ENCODE measurements at places on chromosomes 12 and 14.

DNA sequence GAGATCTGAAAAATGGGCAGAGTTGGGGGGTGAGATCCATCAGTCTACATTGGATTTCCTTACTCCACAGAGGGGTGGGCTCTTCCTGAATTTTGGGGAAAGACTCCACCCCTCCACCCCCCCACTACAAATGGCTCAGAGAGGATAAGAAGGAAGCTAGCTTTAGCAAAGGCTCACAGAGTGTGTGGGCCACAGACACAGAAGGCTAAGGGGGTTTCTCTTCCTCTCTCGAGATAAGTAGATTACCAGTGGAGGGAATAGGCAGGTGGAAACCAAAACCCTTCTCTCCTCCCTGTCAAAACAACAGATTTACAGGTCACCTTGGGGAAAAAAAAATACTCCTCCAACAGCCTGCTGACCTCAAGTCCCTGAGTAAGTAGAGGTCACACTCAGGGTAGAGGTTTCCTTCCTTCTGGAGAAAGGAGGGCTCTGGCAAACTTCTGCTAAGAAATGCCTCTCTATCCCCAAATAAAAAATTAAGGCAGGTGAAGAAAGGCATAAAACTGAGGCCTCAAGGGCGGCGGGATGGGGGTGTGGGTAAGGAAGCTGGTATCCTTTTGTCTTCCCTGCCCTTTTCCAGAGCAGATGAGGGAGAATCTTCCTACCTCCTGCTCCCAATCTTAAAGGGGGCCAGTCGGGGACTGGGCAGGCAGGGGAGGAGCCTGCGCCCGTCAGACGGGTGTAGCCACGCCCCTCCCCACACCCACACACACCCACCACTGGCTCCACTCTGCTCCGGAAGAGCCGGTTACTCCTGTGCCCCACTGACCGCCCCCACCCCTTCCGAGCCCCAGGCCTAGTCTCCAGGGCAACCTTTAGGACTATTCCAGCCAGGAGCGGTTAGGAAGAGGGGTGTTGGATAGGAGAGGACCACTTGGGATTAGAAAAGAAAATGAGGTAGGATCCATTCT is 1.9 kb upstream of the BAZ2A start:
- peak; percentile 65 for DNase-seq

- no peak for DNase-seq
Measured at GRCh38 chr12:124784871-124785572, 78.6 kb downstream of the SCARB1 start.

- DNase-seq = no peak
Measured at GRCh38 chr12:75170640-75171185, 38.9 kb downstream of the KCNC2 start.

- no peak for DNase-seq
Measured at GRCh38 chr12:102169922-102170621, 27.6 kb downstream of the PMCH start.

DNA sequence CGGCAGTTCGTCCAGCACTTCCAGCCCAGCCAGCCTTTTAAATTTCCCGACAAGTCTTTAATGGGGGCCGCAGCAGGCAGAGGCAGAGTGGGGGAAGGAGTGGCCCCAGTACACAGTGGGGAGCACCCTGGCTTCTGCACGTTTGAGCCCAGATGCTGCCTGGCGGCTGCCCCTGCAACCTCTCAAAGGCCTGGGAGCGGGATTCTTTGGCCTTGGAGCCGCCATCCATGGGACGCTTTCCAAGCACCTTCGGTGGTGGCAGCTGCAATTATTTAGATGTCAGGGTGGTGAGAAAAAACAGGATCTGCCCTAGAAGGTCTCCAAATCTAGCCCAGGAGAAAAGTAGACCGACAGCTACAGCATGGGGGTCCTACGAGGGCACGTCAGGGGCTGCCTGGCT is 46.0 kb downstream of the FAM222A start:
- no peak for DNase-seq

- peak; percentile 56 for DNase-seq
Measured at GRCh38 chr14:61511558-61511948, 183.8 kb upstream of the HIF1A start.

GRCh38 chr12:88570103-88570502 is 10.2 kb downstream of the KITLG start:
- DNase-seq = no peak

- DNase-seq = no peak
Measured at GRCh38 chr14:100142073-100143040, 17.1 kb downstream of the DEGS2 start.

- DNase-seq = no peak
Measured at GRCh38 chr12:76698316-76698715, 65.6 kb upstream of the ZDHHC17 start.

DNA sequence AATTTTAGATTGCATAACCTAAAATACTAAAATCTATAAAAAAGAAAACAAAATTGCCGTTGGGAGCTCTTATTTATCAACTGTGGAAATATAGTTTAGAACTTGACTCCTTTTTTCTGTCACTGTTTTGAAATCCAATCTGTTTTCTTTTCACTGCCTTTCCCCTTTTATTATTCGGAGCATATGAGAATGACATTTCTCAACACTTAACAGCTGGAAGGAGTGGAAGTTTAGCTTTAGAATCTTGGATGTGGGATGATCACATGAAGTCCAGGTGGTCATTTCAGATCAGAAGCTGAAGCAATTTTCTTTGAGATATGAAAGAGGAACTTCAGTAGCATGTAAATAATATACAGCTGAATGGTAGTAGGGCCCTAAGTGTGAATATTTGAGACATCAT is 16.7 kb downstream of the TRHDE start:
- DNase-seq = no peak

GRCh38 chr14:69860221-69860620 is 19.0 kb upstream of the SMOC1 start:
- no peak for DNase-seq

DNA sequence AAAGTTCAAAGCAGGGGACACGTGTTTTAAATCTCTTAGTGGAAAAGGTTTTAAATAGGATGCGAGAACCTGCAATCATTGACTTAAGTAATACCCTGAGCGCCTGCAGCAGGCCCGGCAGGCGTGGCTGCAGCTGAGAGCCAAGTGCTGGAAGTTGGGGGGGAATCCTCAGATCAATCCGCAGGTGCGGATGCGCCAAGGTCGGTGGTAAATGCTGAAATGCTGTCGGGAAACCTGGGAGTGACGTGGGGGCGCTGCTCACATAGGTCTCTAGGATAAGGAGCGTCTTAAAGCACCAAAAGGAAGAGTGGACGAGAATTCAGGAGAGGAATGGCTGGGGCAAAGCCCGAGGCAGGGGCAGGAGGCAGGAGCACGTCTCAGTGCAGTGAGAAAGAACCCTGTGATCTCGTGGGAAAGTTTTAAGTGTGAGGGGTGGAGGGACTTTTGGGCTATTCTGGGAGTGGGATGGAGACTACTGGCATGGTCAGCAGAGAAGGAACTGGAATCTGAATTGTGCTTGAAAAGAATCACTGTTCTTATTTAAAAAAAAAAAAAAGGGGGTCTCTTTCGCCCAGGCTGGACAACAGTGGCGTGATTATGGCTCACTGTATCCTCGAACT is 883 bp upstream of the CDCA4 start:
- peak; percentile 53 for DNase-seq

GRCh38 chr14:50812856-50813543 is 18.0 kb downstream of the NIN start:
- DNase-seq = no peak

- DNase-seq = no peak
Measured at GRCh38 chr14:81751198-81751597, 217.5 kb upstream of the SEL1L start.

DNA sequence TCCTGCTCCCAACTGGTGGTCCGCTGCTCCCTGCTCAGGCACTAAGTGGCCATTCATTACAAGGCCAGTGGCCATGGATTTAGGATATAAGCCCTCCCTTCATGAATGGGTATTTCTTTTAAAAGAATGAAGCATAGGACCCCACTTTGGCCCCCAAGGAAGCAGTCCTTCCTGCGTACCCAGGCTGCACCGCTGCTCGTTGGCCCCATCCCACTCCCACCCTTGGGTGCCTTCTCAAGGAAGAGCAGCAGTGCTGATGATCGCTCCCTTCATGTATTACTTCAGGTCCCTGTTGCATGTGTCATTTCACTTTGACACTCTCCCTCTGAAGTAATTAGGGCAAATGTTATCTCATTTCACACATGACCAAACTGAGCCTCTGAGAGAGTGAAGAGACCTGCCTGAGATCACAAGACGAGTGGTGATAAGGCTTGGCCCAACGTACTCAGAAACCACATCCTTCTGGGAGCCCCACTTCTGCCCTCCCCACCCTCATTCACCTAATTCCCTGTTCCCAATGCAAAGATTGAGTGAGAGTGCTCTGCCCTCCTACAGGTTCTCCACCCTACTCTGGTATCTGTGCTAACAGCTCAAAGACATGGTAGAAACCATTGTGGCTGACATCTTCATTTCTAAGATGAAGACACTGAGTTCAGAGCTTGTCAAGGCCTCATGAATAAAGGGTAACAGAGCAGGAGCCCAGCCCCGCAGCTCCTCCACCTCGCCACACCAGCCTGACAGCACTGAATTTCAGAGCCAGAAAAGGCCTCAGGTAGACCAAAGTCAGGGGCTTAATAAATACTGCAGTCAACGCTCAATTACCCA is 10.3 kb upstream of the KRT2 start:
- no peak for DNase-seq

DNA sequence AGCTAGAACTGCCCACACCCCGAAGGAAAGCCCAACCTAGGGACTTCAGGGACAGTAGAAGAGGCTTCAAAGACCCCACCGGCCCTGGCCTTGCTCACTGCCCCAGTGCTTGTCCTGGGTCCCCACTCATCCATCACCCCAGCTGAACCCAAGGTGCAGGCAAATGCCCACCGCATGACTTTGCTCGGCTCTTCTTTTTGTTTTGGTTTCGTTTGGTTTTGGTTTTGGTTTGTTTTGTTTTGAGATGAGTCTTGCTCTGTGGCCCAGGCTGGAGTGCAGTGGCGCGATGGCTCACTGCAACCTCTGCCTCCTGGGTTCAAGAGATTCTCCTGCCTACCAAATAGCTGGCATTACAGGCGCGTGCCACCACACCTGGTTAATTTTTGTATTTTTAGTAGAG is 9.0 kb downstream of the CCDC85C start:
- peak; percentile 37 for DNase-seq

- no peak for DNase-seq
Measured at GRCh38 chr12:69338936-69339335, 9.2 kb upstream of the LYZ start.

GRCh38 chr12:92802906-92803305 is 100.1 kb downstream of the PLEKHG7 start:
- DNase-seq = no peak

- DNase-seq = no peak
Measured at GRCh38 chr12:110680032-110680431, 8.9 kb downstream of the HVCN1 start.

DNA sequence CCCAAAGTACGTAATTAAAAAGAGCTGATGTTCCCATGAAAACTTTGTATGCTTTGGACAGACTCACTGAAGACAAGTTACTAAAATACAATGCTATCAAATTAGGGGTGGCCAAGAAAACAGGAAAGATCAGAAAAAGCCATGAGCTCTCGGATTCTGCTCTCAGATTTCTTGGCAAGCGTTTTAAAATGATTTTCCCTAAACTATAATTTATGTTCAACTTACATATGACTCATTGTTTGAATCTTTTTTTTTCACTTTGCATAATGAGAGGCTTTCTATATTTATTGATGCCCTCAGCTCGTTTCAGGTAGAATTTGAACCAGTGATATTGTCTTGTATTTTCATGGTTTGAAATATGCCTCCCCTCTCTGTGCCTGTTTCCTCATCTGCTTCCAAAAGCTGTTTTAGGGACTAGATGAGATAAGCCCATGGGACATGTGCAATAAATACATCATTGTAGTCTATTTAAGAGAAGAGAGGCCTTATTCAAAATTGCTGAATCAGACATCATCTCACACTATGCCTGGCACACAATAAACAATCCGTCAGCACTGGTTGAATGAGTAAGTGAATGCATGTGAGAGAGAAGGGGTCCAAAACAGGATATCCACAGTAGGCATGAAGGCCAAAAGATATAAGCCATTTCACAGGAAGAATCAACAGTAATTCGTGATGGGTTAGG is 4.7 kb upstream of the IPO8 start:
- DNase-seq = no peak

- no peak for DNase-seq
Measured at GRCh38 chr14:45787167-45787566, 534.2 kb upstream of the MIS18BP1 start.

DNA sequence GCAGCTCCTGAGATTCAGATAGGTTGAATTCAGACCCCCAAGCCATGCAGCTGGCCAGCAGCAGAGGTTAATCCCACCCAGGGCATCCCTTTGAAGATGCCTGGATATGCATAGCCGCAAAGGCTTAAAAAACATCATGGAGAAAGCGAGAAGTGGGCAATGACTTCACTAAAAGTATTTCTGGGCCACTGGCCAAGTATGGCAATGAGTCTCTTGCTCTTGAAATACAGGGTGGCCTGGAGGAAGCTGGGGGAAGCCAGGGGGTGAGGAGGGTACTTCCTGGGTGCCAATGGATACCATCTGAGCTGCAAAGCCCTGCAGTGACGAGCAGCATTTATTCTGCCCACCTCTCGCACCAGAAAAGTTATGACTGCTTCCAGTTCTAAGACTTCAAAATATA is 539.3 kb upstream of the TBX3 start:
- no peak for DNase-seq

- DNase-seq = no peak
Measured at GRCh38 chr14:89719366-89720075, 235.0 kb downstream of the EFCAB11 start.

DNA sequence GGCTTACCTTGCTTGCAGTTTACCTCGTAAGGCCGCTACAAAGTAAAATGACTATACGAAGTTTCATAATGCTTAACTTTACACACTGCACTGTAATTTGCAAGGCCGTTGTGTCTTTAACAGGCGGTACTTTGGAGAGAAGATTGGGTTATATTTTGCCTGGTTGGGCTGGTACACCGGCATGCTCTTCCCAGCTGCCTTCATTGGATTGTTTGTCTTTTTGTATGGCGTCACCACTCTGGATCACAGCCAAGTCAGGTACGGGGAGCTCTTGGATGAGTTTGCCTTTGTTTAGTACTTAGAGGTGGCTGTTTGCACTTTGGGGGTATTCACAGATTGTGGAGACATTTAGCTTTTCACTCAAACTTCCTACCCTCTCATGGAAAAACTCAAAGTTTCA is 167.8 kb downstream of the SLC5A8 start:
- no peak for DNase-seq

DNA sequence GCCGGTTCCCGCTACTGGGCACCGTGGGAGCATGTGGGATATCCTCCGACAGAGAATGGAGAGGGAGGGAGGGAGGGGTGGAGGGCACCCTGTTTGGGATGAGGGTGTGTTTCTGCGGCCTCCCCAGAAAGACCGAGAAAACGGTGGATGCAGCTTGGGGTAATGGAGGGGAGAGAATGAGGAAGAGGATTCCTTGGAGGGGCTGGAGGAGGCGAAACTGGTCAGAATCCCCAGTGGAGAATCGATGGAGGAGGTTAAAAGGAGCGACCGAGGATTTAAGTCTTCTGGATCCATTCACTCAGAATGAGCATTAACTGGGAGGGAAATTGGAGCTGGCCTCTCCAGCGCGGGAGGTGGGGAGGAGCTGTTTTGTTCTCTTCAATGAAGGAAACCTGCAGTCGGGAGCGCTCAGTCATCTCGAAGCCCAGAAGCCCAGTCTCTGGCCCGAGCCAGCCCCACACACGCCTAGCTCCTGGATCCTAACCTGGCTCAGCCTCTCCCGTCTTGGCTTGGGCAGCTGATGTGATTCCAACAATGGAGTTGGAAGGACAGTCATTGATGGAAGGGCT is 581 bp downstream of the ARG2 start:
- no peak for DNase-seq
